ENCODE measurements at places on chromosomes 7 and 10.

GRCh38 chr10:55374917-55375316 lies 573.9 kb upstream of the PCDH15 start:
- no peak for DNase-seq

GRCh38 chr7:91193141-91193540 lies 71.1 kb upstream of the FZD1 start:
- DNase-seq, result no peak

DNA sequence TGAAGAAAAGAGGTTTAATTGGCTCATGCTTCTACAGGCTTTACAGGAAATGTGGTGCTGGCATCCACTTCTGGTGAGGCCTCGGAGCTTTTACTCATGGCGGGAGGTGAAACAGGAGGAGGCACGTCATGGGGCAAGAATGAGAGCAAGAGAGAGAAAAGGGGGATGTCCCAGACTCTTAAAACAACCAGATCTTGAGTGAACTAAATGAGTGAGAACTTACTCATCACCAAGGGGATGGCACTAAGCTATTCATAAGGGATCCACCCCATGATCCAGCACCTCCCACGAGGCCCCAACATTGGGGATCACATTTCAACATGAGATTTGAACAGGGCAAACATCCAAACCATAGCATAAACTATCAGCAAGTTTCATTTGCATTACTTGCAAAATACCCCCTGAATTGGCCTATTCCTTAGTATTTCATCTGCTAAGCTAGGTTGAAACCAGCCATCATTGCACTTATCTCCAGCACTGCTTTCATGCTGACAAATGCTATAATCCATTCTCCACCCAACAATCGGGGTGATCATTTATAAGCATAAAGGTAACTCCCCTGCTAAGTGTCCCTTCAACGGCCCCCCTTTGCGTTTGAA lies 179.0 kb downstream of the NOC3L start:
- no peak for DNase-seq

DNA sequence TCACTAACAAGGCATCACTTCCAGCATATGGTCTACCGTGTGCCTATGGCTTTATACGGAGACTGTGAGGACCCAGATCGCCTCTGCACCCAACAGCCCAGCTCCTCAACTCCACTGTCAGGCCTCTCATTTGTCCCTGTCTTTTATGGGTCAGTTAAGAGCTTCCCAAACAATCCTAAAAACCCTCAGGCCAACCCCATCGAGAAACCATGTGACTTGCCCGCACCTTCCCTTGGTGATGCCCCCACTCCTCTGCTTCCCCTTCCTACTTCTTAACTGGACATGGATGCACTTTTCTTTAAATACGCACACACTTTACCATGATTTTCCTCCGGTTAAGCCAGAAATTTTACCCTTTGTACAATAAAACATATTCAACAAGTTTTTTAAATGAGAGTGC lies 46.8 kb downstream of the BAIAP2L1 start:
- DNase-seq, result no peak

GRCh38 chr7:968205-969105 lies 6.9 kb downstream of the COX19 start:
- DNase-seq, result no peak

GRCh38 chr7:83588602-83589240 lies 60.2 kb downstream of the SEMA3E start:
- DNase-seq, result no peak

DNA sequence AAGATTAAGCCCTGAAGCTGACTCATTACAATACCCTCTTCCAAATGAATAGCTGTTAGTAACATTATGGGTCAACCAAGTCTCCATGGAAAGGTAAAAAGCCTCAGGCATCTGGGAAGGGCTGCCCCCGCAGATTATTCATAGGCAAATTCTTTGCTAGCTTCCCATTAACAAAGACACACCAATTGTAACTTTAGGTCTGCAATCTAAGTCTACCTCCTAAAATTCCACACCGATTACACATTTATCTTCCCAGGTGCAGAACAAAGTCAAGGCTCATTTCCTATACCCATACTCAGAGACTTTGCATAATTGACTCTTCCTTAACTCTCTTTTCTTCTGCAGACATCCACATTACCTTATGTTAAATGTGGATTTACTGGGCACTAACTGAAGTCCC lies 826.3 kb upstream of the MBL2 start:
- DNase-seq, result no peak

DNA sequence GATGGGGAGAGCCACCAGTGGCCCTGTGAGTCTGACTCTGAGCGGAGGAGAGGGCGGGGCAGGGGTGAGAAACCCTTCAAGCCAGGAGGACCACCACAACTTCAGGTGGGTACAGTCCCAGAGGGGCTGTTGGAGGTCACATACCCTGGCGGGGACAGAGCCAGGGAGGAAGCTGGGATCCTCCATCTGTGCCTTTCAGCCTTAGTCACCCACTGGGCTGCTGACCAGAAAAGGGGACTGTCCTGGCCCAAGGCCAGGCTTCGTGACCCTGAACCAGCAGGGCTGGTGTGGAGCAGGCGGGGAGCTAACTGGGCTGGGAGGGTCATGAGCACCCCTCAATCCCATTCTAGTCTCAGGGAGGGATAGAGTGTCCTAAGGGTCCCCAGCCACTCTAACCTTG lies 1.5 kb upstream of the CALHM3 start:
- DNase-seq, result no peak

- DNase-seq, result no peak
Measured at GRCh38 chr7:79471283-79471682, 17.8 kb upstream of the MAGI2 start.

GRCh38 chr7:51619880-51620279 lies 303.3 kb upstream of the COBL start:
- DNase-seq, result no peak

DNA sequence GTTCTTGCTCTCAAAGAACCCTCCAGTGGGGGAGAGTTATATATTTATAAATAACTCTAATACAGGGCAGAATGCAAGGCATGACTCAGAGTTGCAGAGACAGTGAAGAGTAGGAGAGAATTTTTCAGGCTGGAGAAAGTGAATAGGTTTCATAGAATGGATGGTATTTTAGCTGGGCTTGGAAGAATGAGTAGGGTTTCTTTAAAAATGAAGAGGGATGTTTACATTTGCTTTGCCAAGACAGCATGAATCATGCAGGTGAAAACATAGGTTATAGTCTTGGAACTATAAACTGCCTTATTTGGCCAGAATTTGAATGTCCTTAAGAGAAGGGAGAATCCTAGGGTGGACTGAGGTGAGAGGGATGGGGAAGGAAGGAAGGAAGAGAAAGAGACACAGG lies 124.8 kb downstream of the CPED1 start:
- no peak for DNase-seq

- DNase-seq, result no peak
Measured at GRCh38 chr7:29449569-29450260, 113.9 kb upstream of the PRR15 start.

DNA sequence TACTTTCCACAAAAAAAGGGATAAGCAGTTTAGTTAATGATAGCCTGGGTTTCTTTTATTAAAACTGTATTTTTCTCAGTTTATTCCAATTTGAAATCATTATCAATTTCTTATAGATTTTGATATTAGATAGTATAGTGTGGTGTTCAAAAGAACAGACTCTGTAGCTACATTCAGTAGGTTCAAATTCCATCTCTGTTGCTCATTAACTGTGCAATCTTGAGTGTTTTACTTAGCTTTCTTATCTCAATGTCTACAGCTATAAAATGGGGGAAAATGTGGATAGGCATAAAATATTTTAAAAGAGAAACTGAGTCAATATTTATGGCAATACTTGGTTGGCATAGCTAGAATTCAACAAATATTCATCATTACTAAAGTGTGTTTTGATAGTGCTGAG lies 86.9 kb upstream of the SEMA3A start:
- DNase-seq, result no peak

DNA sequence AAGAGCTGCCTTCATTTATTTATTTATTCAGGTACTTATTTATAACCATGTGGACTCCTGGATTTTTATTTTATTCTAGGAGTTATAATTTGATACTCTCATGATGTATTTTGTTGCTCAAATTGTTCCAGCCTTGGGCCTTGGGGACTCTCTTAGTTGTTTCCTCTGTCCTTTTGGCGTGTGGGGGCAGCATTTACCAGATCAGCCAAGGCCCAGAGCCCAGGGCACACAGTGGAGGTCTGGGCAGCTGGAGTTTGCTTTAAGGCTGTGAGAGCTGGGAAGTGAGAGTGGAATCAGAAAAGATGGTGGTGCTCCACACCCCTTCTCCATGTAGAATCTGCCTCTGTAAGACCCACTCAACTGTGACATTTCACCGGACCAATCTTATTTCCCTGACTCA lies 398.9 kb downstream of the RPS24 start:
- DNase-seq, result no peak

DNA sequence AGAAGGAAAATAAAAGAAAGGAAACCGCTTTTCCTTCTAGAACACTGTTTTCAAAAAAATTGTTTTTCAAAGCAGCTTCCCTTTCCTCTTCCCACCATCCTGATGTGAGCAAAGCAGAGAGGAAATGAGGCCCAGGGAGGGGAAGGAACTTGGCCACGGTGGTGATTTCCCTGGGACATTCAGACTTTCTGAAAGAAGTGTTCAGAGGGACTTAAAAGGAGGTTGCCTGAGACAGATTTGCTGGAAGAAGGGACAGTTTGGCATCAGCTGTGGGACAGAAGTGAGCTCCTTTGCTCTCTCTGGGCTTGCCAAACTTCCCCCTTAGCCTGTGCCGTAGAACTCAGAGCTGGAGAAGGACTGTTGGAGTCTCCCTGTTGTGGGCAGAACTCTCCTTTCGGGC lies 30.3 kb downstream of the ADCYAP1R1 start:
- no peak for DNase-seq

DNA sequence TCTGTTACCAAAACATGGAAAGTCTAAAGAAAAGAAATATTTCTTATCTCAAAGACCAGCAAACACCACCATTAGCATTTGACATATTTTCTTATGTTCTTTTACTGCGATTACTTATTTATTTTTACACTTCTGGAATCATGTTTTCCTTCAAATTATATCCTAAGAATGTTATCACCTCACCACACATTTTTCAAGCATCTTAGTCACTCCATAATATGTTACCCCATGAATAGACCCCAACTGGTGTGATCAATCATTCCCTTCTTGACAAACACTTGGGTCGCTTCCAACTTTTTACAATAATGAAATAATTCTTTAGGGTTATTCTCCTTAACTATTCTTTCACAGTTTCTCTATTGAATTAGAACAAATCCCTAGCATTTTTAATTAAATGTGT lies 67.4 kb downstream of the AMPH start:
- DNase-seq, result no peak

DNA sequence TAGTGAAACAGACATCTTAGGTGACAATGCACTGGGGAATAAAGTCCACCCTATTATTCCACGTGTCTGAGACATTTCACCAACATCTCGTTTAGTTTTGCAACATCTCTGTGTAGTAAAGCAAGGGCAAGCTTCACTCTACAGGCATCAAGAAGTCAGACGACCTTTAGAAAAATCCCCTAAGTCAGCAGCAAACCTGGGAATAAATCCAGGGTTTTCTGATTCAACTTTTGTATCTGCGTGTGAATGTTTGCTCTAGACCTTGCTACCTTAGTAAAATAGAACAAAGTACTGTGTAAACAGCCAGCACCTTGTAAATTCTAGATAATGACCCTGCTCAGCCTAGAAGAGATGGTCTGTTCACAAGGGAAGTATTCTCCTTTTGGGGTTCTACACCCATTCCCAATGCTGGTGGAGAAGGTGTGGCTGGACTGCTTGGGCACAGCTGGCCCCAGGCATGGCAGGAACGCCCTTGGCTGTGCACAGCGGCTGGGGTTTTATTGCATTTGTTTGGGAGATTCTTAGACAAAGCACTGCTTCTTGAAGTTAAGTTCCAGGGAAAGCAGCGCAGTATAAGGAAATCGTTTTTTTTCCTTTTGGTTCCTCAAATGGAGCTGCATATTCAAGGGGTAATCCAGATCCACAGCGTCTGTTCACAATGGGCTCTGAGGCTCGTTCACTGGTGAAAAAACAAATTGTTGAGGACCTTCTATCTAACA lies 38.3 kb upstream of the GALNTL5 start:
- DNase-seq, result no peak

DNA sequence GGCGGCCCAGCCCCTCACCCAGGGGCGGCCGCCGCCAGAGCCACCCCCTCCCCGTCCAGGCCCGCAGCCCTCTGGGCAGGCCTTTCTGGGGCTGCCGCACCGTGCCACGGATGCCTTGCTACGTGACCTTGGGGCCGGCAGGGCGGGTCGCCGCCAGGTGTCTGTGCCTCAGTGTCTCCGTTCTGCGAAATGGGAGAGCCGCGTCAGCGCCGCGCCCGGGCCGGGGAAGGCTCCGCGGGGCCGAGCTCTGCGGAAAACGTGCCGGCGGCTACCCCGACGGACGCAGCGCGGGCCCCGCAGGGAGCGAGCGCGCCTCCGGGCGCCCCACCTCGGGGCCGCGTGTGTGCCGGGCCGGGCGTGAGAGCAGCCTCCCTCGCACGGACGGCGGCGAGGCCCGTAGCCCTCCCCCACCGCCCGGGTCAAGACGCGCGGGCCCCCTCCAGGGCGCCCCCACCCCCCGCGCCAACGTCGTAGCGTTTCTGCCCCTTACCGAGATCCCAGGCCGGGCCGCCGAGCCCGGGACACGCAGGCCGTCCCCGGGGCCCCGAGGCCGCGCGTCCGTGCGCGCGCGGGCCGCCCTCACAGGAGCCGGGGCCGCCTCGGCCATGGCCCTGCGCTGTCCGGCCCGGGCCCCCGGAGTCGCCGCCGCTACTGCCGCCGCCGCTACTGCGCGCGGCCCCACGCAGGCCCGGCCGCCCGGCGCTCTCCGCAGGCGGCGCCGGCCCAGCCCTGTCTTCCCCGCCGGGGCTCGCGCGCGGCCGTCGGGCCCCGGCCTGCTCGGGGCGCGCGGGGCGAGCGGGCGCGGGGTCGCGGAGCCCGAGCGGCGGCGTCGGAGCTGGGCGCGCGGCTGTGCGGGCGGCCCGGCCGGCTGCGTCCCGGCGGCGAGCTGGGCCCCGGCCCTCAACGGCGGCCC lies 1.1 kb downstream of the ZNF777 start:
- DNase-seq, result no peak

DNA sequence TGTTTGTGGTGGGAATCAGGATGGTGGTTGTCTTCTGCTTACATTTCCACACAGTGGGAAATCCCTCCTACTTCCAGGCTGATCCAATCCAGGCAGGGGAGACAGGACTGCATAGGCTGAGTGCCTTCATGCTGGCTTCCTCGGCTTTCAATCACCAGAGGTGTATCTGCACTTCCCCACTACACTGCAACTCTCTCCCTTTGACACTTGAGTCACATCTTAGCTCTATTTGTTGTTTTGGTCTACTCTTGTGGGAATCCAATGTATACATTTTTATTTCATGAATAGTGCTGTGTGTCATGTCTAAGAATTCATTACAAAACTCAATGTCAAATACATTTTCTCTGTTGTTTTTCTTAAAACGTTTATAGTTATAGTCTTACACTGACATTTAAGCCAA lies 735.6 kb downstream of the XPNPEP1 start:
- no peak for DNase-seq
